Liver (tissue), 10 donors: ENCODE measurements at places on chromosomes 1 and 21. TPM values are rescaled to one million over a fixed set of nuclear protein-coding genes. Genes with fewer than 3 reads are reported as not detected.

ZBTB21 gene
- total RNA-seq, result 3.1 TPM

AVPR1B gene
- total RNA-seq, result not detected

DHDDS gene
- total RNA-seq, result 19.7 TPM

LCE3D gene
- not detected for total RNA-seq

PTPN22 gene
- 1.5 TPM for total RNA-seq

FMO4 gene
- total RNA-seq, result 26.9 TPM

ECM1 gene
- 8.1 TPM for total RNA-seq

CLEC20A gene
- total RNA-seq, result not detected

FUBP1 gene
- total RNA-seq, result 77.1 TPM

BSND gene
- total RNA-seq, result not detected

LHX8 gene
- total RNA-seq, result not detected

EXTL2 gene
- 7.6 TPM for total RNA-seq

GJB4 gene
- not detected for total RNA-seq

CYP2J2 gene
- total RNA-seq, result 70.0 TPM

PSRC1 gene
- total RNA-seq, result 0.25 TPM

FCRL6 gene
- total RNA-seq, result 0.09 TPM

AKNAD1 gene
- not detected for total RNA-seq

CAPN8 gene
- total RNA-seq, result 0.08 TPM

RAB42 gene
- 5.9 TPM for total RNA-seq

NEK2 gene
- total RNA-seq, result not detected

LRRC8B gene
- total RNA-seq, result 2.6 TPM

PLEKHG5 gene
- 1.4 TPM for total RNA-seq

ZNF683 gene
- total RNA-seq, result not detected

CLDN8 gene
- not detected for total RNA-seq

GBP1 gene
- total RNA-seq, result 9.1 TPM

EDN2 gene
- not detected for total RNA-seq

VWA5B1 gene
- not detected for total RNA-seq

TNN gene
- 1.3 TPM for total RNA-seq

APOBEC4 gene
- not detected for total RNA-seq

CENPS gene
- total RNA-seq, result 5.4 TPM

LCE1E gene
- total RNA-seq, result not detected

CATSPERE gene
- 0.75 TPM for total RNA-seq
